ENCODE measurements at places on chromosomes 1 and 21.

GRCh38 chr1:78054559-78054958, 8.8 kb downstream of the GIPC2 start:
- DNase-seq = no peak

DNA sequence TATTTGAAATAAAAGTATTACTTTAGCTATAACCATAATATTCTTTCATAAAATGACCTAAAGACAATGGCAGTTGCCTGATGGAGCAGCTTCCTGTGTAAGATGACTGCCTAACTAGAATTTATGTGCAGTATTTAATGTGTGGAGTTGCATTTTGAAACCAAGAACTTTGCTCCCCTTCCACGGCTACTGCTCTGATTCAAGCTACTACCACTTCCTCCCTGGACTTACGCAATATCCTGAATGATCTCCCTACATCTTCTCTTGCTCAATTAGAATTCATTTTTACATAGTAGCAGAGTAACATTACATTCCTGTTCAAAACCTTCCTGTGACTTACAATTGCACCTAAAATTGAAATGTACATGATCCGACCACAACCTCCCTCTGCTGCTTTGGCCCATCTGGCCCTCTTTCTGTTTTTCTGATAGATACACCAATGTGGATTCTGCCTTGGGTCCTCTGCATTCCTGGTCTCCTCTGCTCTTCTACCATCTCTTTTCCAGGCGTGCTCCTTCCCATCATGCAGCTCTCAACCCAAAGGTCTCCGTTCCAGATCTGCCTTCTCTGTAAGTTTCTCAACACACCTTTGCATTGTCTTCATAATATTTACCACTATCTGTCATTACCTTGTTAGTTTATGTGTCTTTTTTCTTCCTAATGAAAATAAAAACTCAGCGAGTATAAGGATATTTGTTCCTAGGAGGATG, 47.4 kb upstream of the USP25 start:
- DNase-seq = no peak

DNA sequence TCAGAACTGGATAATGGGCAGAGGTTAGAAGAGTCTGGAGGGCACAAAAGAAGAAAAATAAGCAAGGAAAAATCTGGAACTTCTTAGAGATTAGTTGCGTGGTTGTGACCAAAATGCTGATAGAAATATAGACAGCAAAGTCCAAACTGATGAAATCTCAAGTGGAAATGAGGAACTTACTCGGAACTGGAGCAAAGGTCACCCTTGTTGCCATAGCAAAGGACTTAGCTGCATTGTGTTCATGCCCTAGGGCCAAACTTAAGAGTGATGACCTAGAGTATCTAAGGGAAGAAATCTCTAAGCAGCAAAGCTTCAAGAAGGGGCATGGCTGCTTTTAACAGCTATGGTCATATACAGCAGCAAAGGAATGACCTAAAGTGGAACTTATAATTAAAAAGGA, 180.0 kb downstream of the TTLL7 start:
- DNase-seq = no peak

- peak; percentile 52 for DNase-seq
Observed at GRCh38 chr1:43688594-43689000, 18.7 kb upstream of the ST3GAL3 start.

GRCh38 chr1:75412616-75413015, 198.3 kb downstream of the SLC44A5 start:
- no peak for DNase-seq

GRCh38 chr1:242016479-242016878, 17.6 kb upstream of the MAP1LC3C start:
- no peak for DNase-seq

GRCh38 chr21:37032877-37033471, 26.5 kb downstream of the RIPPLY3 start:
- DNase-seq = peak; percentile 31

DNA sequence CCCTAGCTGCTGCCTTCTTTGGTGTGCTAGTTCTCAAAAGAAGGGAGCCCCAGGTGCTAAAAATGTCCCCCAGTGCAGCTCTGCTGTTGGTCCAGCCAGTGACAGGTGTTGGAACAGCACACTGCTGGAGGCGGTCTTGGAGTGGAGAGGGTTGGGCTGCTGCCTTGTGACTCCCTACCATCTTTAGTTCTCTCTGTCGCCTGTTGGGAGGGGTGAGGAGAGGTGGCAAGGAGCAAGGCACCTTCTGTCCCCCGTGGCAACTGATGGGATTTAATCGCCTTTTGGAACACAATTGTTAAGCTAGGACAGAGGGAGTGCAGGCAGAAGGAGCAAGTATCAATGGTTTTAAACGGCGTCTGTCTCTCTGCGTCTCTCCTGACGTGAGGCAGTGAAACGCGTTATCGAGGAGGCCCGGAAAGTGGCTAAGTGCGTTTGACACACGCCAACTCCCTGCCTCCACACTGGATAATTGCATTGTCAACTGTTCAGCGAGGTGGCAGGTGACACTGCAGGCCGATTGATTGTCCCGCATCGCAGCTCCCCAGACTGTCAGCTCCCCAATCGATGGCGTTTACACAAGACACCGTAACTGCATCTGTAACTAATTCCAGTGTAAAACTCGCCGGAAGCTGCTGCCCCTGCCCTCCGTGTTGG, 34.0 kb downstream of the TMEM53 start:
- DNase-seq = no peak

DNA sequence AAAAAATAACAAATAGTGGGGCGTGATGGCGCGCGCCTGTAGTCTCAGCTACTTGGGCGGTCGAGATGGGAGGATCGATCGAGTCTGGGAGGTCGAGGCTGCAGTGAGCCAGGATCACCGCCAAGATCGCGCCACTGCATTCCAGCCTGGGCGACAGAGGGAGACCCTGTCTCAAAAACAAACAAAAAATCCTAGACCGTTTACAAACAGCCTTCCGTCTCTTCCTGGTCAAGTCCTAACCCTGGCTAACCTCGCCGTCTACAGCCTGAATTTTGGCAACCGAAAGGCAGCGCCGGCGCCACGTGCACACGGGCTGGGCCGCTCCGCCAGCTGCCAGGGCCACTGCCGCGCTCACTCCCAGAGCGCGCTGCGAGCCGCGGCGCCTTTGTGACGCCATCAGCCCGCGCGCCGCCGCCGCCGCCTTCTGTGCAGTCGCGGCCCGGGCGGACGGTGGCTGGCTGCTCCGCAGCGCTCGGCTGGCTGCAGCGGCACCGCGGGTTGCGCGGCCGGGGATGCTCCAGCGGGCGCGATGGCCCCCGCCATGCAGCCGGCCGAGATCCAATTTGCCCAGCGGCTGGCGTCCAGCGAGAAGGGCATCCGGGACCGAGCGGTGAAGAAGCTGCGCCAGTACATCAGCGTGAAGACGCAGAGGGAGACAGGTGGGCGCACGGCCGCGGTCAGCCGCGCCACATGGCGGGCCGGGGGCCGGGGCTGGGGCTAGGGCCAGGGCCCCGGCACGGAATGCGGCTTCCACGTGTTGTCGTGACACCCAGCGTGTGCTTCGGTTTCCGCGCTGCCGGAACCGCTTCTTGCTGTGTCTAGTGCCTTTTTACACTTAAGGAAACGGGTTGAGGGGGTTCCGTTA, at the start of the genes HSF2BP and RRP1B:
TSS of gene HSF2BP (minus strand) at position 353 of the 865 bp plus-strand sequence. CDS start 1,392 bp downstream, outside the sequence.
TSS of gene RRP1B (plus strand) at position 425 of the 865 bp plus-strand sequence. CDS start at position 530, 105 bp downstream.
- DNase-seq = no peak

DNA sequence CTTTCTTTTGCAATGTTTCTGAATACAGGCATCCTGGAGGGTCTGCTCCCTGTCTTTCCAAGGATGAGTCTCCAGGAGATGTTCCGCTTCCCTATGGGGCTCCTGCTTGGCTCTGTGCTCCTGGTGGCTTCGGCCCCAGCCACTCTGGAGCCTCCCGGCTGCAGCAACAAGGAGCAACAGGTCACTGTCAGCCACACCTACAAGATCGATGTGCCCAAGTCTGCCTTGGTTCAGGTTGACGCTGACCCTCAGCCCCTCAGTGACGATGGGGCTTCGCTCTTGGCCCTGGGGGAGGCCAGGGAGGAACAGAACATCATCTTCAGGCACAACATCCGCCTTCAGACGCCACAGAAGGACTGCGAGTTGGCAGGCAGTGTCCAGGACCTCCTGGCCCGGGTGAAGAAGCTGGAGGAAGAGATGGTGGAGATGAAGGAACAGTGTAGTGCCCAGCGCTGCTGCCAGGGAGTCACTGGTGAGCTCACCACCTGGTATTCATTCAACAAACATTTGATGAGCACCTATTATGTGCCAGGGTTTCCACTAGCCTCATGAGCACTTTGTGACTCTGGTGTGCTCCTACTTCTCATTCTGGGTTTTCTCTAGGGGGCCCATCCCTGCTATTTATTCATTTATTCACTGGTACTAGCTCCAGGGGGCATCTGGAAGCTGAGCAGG, 9.9 kb downstream of the TNN start:
- no peak for DNase-seq

- no peak for DNase-seq
Observed at GRCh38 chr1:206065547-206066145, 12.7 kb downstream of the RHEX start.

GRCh38 chr1:7253988-7254587, 468.8 kb downstream of the CAMTA1 start:
- DNase-seq = no peak

DNA sequence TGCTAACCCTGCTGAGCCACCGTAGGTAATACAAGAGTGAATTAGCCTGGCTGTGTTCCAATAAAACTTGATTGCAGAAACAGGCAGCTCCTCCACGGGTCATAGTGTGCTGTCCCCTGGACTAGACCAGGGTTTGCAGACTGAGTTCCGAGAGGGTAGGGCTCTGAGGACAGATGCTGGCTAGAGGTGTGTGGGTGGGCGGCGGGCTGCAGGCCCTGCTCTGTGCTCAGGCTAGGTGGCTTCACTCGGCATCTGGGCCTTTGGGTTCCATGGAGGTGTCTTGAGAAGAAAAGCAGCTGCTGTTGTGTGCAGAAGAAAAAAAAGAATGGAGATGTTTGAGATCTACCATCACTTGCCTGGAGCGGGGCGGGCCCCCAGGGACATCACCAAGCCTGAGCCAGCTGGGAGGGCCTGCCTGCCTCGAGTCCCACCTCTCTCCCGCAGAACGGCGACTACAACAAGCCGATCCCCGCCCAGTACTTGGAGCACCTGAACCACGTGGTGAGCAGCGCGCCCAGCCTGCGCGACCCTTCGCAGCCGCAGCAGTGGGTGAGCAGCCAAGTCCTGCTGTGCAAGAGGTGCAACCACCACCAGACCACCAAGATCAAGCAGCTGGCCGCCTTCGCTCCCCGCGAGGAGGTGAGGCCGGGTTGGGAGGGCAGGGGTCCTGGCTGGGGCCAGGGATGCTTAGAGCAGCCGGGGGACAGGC, 7.9 kb downstream of the TMEM201 start:
- no peak for DNase-seq

DNA sequence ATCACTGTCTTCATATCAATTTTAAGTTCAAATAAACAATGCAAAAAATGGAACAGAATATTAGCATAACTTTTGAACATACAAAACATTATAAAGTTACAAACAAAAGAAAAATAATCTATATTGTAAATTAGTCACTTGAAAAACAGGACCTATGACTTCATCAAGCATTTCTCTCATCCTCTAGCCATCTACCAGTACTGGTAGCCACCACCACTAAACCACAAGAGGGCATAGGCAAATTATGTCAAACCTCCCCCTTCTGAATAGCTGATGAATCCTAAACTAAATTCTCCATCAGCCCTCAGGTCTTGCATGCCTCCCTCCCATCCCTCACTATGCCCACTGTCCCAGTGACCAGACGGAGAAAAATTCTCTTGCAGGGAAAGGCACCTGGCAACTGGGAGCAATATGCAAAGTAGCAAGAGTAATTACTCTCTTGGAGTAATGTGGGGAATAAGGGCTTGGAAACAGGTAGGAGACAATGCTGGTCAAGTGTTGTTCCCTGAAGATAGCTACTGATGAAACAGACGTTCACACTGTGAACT, 37.1 kb downstream of the SSX2IP start:
- DNase-seq = no peak

DNA sequence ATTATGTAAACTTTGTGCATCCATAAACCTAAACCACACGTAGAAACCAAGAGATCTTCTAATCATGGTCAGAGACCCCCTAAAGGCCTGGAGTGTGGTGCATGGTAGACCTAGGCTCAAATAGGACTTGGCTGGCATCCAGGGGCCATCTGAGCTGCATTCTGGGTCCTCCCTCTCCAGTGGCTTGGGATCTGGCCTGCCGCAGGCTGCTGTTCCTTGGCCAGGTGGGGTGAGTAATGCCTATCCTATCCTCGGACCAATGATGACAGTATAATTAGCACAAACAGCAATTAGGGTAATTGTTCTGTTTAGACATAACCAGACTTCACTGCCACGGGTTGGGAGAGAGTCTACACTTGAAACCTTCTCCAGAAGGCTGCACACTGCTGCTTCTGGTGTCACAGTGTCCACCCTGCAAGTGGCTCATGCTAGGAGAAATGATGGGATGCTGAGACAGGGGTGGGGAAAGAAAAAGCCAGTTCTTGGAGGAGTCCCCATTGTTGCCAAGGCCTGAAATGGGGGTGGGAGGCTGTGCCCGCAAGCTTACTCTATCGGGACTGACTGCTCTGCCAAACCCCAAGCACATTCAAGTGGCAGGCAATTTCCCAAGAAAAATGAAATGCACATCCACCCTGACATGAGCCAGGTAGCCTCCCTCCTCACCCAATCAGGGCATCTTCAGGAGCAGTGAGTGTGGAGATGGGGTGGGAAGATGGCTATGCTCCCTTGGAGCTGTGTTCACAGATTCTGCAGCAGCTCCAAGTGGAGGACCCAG, 12.5 kb upstream of the PKP1 start:
- no peak for DNase-seq

- DNase-seq = no peak
Observed at GRCh38 chr1:228917755-228918154, 182.5 kb downstream of the RHOU start.

GRCh38 chr1:227451954-227452353, 111.4 kb upstream of the ZNF678 start:
- no peak for DNase-seq

- no peak for DNase-seq
Observed at GRCh38 chr1:109470245-109470644, 3.9 kb downstream of the SYPL2 start.

GRCh38 chr1:14498839-14499238, 99.6 kb upstream of the KAZN start:
- no peak for DNase-seq

DNA sequence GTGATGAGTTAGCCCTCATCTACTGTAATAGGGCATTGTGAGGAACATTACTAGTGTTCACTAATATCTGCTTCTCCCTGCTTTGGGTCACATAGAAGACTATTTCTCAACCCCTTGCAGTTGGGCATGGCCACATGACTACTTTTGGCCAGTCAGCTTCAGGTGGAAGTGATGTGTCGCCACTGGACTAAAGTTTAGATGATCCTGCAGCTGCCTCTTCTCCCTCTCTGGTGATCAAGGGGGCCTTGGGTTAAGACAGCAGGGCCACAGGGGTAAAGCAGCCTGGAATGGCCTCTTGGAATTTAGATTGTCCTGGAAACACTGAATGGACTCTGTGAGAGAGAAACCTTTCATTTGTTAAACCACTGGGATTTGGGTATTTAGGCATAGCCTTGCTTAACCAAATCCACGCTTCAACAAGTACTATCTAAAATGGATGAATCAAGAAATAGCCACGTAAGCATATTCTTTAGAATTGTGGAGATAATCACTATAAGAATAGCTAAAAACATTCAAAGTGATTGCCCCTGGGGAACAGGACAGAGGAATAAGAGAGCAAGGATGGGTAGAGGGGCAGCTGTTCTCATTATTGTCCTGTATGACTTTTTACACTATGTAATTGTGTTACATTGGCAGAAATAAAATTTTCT, 41.2 kb downstream of the OPRD1 start:
- no peak for DNase-seq

- DNase-seq = no peak
Observed at GRCh38 chr1:187411118-187411517, 582.4 kb downstream of the PLA2G4A start.

Data from non-pigmented ciliary epithelial cell (primary cell).